NT2/D1 (cell line): ENCODE measurements at places on chromosomes 5 and 9.
A peak's percentile ranks its signal among the peaks of the same experiment; 100 is the strongest.

DNA sequence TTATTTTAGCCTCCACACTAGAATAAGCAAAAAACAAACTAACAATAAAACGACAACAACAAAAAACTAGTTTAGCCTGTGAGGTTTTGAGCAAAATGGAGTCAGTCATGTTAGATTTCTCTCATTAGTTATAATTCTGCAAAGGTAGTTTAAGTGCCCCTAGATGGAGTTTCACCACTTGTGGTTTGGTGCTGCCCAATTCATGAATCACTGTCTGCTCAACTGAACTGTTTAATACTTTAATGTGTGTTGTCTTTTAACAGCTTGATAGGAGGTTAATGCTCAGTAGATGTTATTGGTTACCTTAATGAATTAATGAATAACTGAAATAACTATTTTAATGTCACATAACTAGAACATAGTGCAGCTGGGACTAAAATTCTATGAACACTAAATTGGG, 3.5 kb upstream of the PLAA start:
- DNase-seq = no peak

DNA sequence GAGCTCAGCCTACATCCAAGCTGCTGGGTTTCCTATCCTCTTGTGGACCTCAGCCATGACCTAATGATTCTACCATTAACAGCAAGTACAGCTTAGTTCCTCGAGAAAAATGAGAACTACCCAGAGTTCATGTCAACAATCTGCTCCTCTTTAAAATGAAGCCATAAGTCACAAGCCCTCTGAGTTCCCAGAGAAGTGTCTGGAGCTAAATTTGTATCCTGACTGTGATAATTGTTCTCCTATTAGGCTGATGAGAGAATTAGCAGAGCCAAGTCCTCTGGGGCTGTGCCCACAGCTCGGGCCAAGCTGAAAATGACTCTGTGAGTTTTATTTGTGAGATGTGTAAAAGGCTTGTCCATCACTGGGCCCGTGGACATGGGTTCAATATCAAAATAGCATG, 145.1 kb upstream of the SMIM23 start:
- DNase-seq = no peak

- no peak for DNase-seq
Measured at GRCh38 chr9:12965303-12965702, 190.5 kb downstream of the LURAP1L start.

DNA sequence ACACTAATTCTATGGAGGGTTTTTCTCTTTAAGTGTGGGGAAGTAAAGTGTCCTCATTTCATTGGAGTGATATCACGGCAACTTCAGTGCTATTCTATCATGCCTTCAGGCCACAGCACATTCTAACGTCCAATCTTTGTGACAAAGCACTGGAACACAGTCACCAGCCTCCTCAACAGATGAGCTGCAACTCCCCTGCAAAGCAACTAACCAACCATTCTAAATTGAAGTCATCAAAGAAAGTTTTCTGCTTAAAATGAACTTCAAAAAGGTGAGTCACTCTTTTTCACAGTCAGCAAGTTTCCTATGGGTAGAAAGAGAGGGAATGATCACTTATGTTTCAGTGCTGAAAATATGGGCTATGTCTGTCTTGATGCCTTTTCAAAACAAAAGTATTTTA, 190.8 kb downstream of the ELAVL2 start:
- DNase-seq = no peak

- peak; percentile 47 for DNase-seq
Measured at GRCh38 chr9:5869315-5870019, 21.2 kb upstream of the MLANA start.

DNA sequence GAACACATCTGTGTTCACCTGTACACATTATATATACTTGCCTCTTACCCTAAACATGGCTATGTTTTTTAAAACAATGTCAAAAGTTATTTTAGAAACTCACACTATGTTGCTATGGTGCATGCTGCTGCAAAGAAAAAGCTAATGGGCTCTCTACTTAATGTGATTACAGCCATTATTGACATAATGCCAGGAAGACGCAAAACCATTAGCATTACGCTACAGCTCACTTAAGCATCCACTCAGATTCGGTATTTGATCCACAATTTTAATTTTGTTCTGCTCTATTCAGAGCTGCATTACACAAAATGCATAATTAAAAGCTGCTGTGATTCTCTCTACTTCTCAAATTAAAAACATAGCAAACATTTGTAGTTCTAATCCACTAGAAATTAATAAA, 395.2 kb downstream of the BNC2 start:
- DNase-seq = no peak

DNA sequence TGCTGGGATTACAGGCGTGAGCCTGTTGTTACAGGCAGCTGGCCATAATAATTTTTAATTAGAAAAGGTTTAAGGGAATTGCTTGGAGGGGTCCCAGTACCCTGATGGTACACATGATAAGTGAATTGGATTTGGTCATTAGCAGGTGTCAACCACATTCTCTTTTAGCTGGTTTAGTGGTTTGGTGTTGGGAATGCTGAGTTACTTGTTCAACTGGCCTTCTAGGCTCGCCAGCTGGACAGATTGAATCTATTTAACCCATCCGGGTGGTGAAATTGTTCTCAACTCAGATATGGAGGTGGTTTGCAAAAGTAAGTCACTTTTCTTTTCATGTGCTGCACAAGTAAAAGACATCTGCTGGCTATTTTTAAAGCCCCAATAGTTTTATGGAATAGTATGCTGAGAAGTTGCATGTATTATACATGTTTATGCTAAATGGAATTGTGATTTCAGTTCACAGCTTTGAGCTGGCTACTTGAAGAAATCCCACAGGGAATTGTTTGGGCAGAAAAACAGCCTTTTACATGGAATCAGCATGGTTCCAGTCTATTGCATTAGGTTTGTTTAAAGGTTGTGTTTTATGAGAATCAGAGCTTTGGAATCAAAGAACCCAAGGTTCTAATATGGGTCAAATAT, 149.8 kb upstream of the SLC28A3 start:
- no peak for DNase-seq

DNA sequence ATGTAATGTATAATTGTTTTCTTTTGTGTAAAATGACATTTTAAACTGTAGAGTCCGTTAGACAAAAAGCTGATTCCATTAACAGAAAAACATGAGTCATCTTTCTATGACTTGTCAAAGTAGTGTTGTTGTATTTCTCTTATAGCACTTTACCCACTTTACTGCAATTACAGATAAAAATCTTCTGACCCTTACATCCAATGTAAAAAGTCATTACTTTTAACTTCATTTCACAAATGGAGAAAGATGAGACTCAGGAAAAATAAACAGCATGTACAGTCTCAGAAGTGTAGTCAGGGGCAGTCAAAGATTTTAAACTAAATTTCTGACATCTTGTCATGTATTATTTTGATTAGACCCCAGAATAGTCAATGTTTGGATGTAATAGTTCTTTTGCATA, 146.6 kb downstream of the CTNND2 start:
- no peak for DNase-seq

DNA sequence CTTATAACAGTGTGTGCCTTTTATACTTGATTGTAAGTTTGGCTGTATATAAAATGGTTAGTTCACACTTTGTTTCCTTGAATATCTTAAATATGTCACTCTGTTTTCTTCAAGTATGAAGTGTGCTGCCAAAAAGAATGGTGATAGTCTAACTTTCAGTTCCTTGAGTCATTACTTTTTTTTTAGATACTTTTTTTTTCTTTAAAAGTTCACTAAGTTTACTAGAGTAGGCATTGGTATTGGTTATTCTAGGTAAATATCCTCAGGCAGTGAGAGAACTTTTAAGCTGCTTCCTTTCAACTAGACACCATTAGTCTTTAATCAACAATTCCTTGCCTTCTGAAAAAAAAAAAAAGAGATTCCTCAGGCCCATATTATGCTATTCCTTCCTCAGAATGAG, 41.9 kb downstream of the SPEF2 start:
- DNase-seq = no peak

GRCh38 chr5:168176941-168177340, 114.5 kb upstream of the WWC1 start:
- no peak for DNase-seq

DNA sequence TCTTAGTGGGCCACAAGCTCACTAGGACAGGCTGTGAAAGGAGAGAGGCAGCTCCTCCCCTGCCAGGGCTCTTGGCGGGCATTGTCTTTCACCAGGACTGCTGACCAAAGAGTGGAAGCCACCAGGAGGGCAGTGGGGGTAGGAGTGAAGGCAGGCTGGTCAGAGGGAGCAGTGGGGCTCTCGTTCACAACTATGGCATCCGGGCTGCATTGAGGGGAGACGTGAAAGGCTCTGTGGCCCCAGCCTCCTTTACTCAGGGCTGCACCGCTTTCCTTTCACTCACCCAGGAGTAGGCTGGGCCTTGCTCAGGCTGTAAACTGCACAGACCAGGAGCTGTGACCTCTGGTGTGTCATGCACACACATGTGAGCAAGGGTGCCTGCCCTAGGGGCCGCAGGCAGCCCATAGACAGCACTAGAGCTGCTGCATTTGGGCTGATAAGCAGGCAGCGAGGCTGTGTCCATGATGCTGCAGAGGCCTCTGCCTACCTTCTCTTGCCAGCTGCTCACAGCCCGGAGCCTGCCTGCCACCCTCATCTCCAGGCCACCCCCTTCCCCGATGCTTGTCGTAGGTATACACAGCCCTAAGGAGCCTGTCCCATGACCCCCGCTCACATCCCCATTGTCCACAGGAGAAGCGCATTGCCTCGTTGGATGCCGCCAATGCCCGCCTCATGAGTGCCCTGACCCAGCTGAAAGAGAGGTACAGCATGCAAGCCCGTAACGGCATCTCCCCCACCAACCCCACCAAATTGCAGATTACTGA, 130.4 kb downstream of the DAB2IP start:
- DNase-seq = no peak

DNA sequence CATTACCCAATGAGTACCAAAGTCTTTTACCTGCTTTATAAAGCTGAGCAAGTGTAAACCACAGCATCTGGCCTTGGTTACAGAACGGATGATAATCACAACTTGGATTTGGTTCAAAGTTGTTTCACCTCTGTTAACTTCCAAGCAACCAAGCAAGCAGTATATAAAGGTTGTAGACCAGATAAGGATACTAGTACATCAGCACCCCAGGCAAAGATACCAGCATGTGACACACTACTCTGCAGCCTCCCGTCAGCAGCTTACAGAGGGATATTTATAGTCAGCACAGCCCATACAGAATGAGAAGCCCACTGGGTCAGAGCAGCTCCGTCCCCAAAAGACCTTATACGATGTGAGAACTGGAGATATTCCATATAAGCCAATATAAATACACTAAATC, 193.3 kb downstream of the SMARCA2 start:
- no peak for DNase-seq

- DNase-seq = no peak
Measured at GRCh38 chr5:17304282-17304681, 86.9 kb downstream of the BASP1 start.

- no peak for DNase-seq
Measured at GRCh38 chr9:98373609-98374008, 118.2 kb upstream of the TBC1D2 start.

DNA sequence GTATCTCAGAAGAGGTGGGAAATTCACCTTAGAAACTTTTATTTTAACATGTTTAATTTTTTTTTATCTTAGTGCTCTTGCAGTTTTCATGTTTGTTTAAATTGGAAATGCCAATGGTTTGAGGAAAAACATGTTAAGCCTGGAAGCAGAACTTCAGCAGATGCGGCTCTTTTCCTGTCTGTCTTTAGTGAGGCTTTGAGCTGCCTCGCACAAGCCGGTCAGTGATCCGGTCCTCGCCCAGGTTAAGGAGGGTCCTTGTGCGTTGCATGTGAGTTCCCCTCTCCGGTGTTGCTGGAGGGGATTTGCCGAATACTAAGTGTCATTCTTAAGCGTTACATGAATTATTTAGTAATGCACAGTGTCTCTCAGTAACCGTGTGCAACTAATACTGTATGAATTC, 9.4 kb upstream of the PLEKHG4B start:
- no peak for DNase-seq

- no peak for DNase-seq
Measured at GRCh38 chr5:155885199-155885598, 441.8 kb upstream of the SGCD start.

- DNase-seq = no peak
Measured at GRCh38 chr9:3337515-3338225, 188.1 kb downstream of the RFX3 start.

DNA sequence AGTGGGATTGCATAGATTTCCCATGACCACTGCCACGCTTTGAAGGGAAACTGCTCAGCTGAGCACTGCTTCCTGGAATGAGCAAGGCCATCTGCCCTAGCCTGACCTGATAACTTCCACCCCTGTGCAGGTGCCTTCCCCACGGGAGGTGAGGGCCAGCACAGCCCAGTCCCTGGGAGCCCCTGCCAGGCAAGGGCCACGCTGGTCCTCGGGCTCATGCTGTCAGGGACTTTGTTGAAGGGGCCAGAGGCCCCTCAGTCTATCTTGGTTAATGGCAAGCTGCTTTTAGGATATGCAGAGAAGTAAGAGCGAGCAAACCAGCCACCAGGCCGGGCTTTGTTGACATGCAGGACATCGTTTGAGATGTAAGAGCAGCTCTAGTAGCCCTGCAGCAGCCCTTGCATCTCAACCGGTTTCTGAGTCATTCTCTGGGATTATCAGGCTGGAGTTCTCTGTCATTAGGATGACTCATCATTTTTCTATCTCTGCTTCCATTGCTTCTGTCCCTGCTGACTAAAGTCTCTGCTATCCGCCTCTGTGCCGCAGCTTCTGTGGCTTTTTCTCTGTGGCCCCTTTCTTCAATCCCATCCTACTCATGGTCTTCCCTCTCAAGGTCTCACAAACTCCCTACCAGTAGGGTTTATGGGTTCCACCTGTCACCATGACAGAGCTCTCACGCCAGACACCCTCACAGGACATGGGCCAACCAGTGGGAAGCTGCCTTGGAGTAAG, 30.6 kb upstream of the IQGAP2 start:
- DNase-seq = no peak

DNA sequence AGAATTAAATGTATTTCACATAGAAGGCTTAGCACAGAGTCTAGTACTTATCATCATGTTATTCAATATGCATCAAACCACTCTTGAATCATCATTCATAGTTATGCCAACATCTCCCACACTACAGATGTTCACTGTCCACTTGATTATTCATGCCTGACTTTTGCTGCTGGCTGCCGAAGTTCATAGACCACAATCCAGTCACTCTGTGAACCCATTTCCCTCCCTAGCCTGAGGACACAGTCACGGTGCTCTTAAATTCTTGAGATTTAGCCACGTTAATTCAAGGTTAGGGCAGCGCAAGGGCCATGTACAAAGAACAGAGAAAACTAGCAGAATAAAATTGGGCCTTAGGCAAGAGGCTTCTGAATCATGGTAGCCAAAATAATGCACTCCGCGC, 32.4 kb downstream of the ABCA1 start:
- DNase-seq = no peak

- DNase-seq = no peak
Measured at GRCh38 chr9:132074736-132075135, 4.9 kb downstream of the MED27 start.

GRCh38 chr5:148202531-148203203, at the start of gene SPINK6:
Gene SPINK6 (plus strand): TSS chr5:148203042. CDS start chr5:148203097, 55 bp downstream.
- no peak for DNase-seq

- no peak for DNase-seq
Measured at GRCh38 chr9:137965177-137965795, 87.7 kb downstream of the CACNA1B start.
